ENCODE measurements at places on chromosomes 13 and 19. TPM values are rescaled to one million over a fixed set of nuclear protein-coding genes. Genes with fewer than 3 reads are reported as not detected.
A peak's percentile ranks its signal among the peaks of the same experiment; 100 is the strongest.

Gene ADAMTS10
- total RNA-seq: 73.6 TPM

Gene MADCAM1
- total RNA-seq: 0.92 TPM

Gene SOX1
- not detected for total RNA-seq

Gene CEACAM8
- total RNA-seq: not detected

Gene USE1
- total RNA-seq: 29.9 TPM

Gene KCNK6
- total RNA-seq: 29.2 TPM

Gene TRPC4
- 2.3 TPM for total RNA-seq

- no peaks in the 10 kb centered on the region for H3K36me3 ChIP-seq
- no peak overlapping the region for H3K27ac ChIP-seq
- H3K27me3 ChIP-seq: peaks cover 19% of the 10 kb centered on the region
- H3K4me3 ChIP-seq: peak overlapping the region; percentile 65
- DNase-seq: peak; percentile 85
- peaks cover 2% of the 10 kb centered on the region for H3K4me1 ChIP-seq
Measured at GRCh38 chr19:33301144-33301899, 1.0 kb downstream of the CEBPA start.

- H3K4me1 ChIP-seq: peaks cover 29% of the 10 kb centered on the region
- no peak for DNase-seq
- H3K27me3 ChIP-seq: no peaks in the 10 kb centered on the region
Measured at GRCh38 chr13:100387416-100387815, 201.2 kb downstream of the GGACT start.

- no peak for DNase-seq
- H3K4me3 ChIP-seq: no peak overlapping the region
- H3K27me3 ChIP-seq: no peaks in the 10 kb centered on the region
- peaks cover 3% of the 10 kb centered on the region for H3K36me3 ChIP-seq
Measured at GRCh38 chr13:32791545-32792172, 205.4 kb downstream of the PDS5B start.

GRCh38 chr13:113427562-113428468 is 25.5 kb downstream of the ADPRHL1 start:
- H3K4me3 ChIP-seq: no peak overlapping the region
- H3K4me1 ChIP-seq: peaks cover 15% of the 10 kb centered on the region
- H3K36me3 ChIP-seq: peaks cover 3% of the 10 kb centered on the region
- H3K27ac ChIP-seq: peak overlapping the region; percentile 92
- no peaks in the 10 kb centered on the region for H3K27me3 ChIP-seq

GRCh38 chr19:16771618-16772017 is 52.0 kb downstream of the NWD1 start:
- H3K4me1 ChIP-seq: no peaks in the 10 kb centered on the region
- DNase-seq: no peak
- H3K27ac ChIP-seq: no peak overlapping the region
- peaks cover 33% of the 10 kb centered on the region for H3K27me3 ChIP-seq
- H3K36me3 ChIP-seq: peaks cover 4% of the 10 kb centered on the region

DNA sequence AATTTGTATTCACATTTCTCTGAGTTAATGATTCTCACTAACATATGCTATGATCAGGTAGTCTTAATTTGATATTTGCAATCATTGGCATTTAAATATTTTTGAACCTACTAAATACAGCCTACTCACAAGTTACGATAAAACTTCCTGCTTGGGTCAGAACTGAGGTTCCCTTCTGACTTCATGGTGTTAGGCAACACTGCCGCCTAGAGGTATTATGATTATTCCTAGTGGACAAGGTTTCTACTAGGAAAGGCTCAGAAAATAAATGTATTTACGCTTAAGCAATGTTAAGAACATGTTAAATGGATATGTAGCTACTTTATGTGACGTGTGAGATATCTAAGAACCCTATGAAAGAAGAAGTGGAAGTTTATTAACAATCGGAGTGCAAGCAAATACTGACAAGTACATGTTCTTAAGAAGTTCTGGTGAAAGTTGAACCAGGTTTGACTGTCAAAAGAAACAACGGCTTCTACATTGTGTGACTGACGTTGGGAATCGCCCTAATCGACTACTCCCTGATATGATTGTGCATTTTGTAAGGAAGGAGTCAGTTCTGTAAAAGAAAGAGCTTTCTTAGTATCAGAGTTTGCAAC is 1395.8 kb downstream of the SLITRK5 start:
- no peaks in the 10 kb centered on the region for H3K36me3 ChIP-seq
- H3K27ac ChIP-seq: no peak overlapping the region
- no peaks in the 10 kb centered on the region for H3K27me3 ChIP-seq
- H3K4me3 ChIP-seq: no peak overlapping the region

DNA sequence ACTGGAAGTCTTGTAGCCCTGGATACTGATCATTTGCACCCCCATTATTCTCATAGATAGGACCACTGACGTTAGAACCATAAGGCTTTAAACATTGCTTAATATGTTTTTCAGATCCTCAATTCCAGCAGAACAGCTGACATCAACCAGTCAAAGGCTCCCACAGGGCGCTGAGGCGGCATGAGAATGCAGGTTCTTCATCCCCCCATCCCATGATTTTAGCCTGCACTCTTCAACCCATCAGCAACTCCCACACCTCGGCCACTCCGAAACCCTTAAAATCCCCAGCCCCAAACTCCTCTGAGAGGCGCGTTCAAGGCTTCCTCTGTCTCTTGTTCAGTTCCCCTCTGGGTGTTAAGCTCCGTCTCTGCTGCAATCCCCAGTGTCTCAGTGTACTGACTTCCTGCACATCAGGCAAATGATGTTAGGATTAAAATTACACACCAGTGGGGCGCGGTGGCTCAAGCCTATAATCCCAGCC is 24.3 kb upstream of the LAMP1 start:
- no peak overlapping the region for H3K27ac ChIP-seq
- H3K27me3 ChIP-seq: no peaks in the 10 kb centered on the region
- peaks cover 8% of the 10 kb centered on the region for H3K36me3 ChIP-seq
- no peak overlapping the region for H3K4me3 ChIP-seq
- DNase-seq: no peak

DNA sequence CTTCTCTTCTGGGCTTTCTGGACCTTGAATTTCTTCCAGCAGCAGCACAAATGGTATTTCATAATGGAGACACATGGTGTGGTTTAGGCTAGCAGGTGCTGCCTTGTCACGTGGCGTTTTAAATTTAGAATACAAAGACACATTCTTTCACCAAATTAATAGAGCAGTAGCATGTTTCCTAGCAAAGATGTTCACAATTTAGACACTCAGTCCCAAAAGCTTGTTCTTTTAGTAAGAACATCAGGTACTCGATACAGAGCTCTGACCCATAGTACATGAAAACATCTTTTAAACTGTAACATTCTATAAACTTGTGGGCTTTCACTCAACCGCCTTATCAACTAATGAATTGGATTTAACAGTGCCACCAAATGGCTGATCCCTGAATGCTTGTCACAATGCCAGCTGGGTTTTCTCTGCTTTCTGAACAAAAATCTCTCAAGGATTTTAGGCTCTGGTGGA is 290.1 kb downstream of the DCLK1 start:
- no peak for DNase-seq
- H3K27me3 ChIP-seq: no peaks in the 10 kb centered on the region
- no peak overlapping the region for H3K4me3 ChIP-seq
- H3K4me1 ChIP-seq: peaks cover 36% of the 10 kb centered on the region
- H3K27ac ChIP-seq: no peak overlapping the region

- peaks cover 35% of the 10 kb centered on the region for H3K4me1 ChIP-seq
- H3K27ac ChIP-seq: peak overlapping the region; percentile 90
- no peaks in the 10 kb centered on the region for H3K27me3 ChIP-seq
- no peak for DNase-seq
Measured at GRCh38 chr19:31340042-31341025, 8.9 kb downstream of the TSHZ3 start.

DNA sequence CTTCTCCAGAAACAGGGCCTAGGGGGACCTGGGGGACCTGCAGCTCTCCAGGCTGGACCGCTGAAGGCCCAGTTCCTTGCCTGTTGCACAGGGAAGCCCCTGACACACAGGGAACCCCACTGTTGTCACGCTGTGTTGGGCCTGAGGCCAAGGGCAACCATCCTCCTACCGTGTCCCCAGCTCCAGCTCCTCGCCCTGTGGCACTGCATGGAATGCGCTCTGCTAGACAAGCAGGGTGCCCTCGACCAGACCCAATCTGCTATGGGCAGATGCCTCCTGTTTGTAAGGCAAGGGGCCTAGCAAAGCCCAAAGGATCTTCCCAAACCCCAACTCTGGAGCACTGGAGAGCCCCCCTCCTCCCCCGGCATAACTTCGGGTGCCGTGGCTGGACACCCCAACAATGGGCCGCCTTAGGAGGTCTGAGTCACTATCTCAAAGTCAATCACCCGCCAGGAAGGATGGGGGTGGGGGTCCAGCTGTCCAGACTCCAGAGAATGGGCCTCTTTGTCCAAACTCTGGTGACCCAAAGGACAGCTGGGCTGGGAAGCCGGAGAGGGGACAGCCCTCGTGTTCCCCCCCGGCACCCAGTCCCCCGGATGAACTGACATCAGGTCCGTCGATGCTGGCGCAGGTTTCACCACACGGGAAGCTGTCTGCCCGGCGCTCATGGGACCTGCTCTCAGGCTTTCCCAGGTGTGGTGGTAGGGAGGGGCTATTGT is 3.7 kb downstream of the BRSK1 start:
- DNase-seq: no peak
- peaks cover 17% of the 10 kb centered on the region for H3K4me1 ChIP-seq
- no peaks in the 10 kb centered on the region for H3K36me3 ChIP-seq
- H3K27me3 ChIP-seq: no peaks in the 10 kb centered on the region
- H3K4me3 ChIP-seq: no peak overlapping the region

GRCh38 chr19:38877781-38878574 is at the start of gene RINL:
Gene RINL (minus strand): TSS chr19:38878275. CDS start chr19:38876742, 1,533 bp downstream.
- no peak within 1 kb of the TSS for H3K27ac ChIP-seq
- H3K27me3 ChIP-seq: no peaks in the 10 kb centered on the region
- H3K36me3 ChIP-seq: peaks cover 7% of the 10 kb centered on the region
- H3K4me1 ChIP-seq: no peaks in the 10 kb centered on the region
- DNase-seq: no peak

DNA sequence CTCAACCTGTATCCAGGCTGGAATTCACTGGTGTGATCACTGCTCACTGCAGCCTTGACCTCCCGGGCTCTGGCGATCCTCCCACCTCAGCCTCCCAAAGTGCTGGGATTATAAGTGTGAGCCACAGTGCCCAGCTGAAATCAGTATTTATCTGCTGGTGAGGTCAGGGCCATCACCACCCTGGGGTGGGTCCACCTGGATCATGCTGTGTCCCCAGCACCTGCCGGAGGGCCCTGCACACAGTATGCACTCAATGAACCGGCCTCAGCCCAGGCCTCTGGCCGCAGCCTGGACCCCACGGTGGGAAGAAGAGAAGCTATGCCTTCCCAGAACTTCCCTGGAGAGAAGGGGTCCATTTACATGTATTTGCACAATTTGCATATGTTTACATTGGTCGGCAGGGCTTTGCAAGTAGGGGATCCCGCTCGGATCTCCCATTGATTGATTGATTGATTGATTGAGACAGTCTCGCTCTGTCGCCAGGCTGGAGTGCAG is 2.6 kb upstream of the SLC5A5 start:
- H3K27ac ChIP-seq: no peak overlapping the region
- no peaks in the 10 kb centered on the region for H3K4me1 ChIP-seq

GRCh38 chr13:67048821-67049150 is 181.3 kb downstream of the PCDH9 start:
- H3K27ac ChIP-seq: peak overlapping the region; percentile 85
- H3K4me3 ChIP-seq: no peak overlapping the region
- no peaks in the 10 kb centered on the region for H3K36me3 ChIP-seq
- H3K27me3 ChIP-seq: no peaks in the 10 kb centered on the region

GRCh38 chr13:88217372-88217771 is 546.2 kb downstream of the SLITRK5 start:
- no peak overlapping the region for H3K4me3 ChIP-seq
- DNase-seq: no peak
- H3K36me3 ChIP-seq: no peaks in the 10 kb centered on the region
- no peaks in the 10 kb centered on the region for H3K27me3 ChIP-seq

DNA sequence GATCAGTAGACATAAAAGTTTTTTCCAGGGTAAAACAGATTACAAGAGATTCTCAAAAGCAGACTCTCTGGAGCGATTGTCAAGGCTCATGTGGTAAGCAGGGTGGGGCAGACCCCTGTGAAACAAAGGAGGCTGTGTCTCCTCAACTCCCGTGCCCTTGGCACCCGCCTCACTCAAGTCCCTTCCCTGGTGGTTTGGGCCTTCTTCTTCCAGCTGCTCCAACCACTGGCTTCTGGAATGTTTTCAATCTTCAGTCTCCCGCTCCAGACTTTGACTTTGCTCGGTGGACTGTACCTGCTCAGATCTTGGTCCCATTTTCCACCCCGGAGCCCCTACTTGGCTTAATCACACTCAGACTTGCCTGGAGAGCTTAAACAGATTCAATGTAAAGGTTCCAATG is 74.8 kb upstream of the STK24 start:
- H3K36me3 ChIP-seq: no peaks in the 10 kb centered on the region
- no peak for DNase-seq
- peaks cover 4% of the 10 kb centered on the region for H3K4me1 ChIP-seq
- no peak overlapping the region for H3K27ac ChIP-seq
- peaks cover 2% of the 10 kb centered on the region for H3K27me3 ChIP-seq
- H3K4me3 ChIP-seq: no peak overlapping the region

DNA sequence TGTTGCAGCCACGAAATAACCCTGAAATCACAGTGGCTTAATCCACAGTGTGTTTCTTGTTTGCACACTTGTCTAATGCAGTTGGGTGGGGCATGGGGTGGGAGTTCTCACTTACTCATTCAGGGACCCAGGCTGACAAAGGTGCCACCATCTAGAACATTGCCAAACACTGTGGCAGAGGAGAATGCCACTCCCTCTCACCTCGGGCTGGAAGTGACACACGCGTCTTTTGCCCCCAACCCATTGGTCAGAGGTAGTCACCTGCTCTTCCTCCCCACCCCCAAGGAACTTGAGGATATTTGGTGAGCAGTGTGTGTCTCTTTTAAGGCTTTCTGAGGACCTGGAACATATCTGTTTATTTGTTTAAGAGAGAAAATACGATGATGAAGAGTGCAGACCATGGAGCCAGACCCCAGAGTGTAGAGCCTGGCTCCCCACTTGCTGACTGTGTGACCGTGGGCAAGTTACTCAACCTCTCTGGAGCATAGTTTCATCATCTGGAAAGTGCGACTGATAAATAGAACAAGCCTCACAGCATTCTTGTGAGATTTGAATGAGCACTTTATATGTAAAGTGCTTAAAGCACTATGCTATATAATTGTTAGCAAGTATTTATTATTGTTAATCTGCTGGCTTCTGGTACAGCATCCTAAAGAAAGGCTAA is 17.4 kb downstream of the GPR183 start:
- no peak for DNase-seq
- no peaks in the 10 kb centered on the region for H3K27me3 ChIP-seq
- H3K27ac ChIP-seq: no peak overlapping the region
- no peak overlapping the region for H3K4me3 ChIP-seq

Data from chondrocyte (in vitro differentiated cells).